ENCODE measurements at places on chromosomes 3 and 15.

DNA sequence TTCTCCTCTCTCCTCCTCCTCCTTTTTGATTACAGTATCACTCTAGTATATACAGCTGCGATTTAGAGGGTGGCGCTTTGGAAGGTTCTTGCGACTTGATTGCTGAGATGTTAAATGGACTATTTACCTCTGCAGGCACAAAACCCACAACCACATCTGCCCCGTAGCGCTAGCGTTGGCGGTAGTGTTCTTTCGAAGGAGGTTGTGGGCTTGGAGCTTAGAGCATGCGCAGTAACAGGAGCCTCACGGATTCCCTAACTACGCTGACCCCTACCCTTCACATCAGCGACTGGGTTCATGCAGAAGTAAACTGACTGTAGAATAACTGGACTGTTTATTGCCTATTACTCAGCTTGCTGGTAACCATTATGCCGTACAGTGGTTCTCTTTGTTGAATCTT lies 58.0 kb downstream of the CGGBP1 start:
- DNase-seq: peak; percentile 29

- DNase-seq: no peak
Observed at GRCh38 chr3:60316121-60316797, 935.0 kb downstream of the FHIT start.

- DNase-seq: no peak
Observed at GRCh38 chr3:58269356-58269755, 31.8 kb downstream of the ABHD6 start.

- DNase-seq: peak; percentile 90
Observed at GRCh38 chr3:45037720-45038455, 11.8 kb downstream of the CLEC3B start.

GRCh38 chr3:140610544-140610943 lies 67.3 kb upstream of the TRIM42 start:
- DNase-seq: no peak

- no peak for DNase-seq
Observed at GRCh38 chr3:105801397-105801796, 67.4 kb downstream of the CBLB start.

- DNase-seq: no peak
Observed at GRCh38 chr15:95290176-95290974, 1040.1 kb upstream of the NR2F2 start.

GRCh38 chr3:188855675-188856074 lies 316.1 kb upstream of the TPRG1 start:
- no peak for DNase-seq

GRCh38 chr3:187777331-187777941 lies 32.2 kb upstream of the BCL6 start:
- DNase-seq: no peak

- no peak for DNase-seq
Observed at GRCh38 chr15:49062900-49063299, 16.7 kb upstream of the SECISBP2L start.

- no peak for DNase-seq
Observed at GRCh38 chr3:172321035-172321434, 127.2 kb downstream of the GHSR start.

DNA sequence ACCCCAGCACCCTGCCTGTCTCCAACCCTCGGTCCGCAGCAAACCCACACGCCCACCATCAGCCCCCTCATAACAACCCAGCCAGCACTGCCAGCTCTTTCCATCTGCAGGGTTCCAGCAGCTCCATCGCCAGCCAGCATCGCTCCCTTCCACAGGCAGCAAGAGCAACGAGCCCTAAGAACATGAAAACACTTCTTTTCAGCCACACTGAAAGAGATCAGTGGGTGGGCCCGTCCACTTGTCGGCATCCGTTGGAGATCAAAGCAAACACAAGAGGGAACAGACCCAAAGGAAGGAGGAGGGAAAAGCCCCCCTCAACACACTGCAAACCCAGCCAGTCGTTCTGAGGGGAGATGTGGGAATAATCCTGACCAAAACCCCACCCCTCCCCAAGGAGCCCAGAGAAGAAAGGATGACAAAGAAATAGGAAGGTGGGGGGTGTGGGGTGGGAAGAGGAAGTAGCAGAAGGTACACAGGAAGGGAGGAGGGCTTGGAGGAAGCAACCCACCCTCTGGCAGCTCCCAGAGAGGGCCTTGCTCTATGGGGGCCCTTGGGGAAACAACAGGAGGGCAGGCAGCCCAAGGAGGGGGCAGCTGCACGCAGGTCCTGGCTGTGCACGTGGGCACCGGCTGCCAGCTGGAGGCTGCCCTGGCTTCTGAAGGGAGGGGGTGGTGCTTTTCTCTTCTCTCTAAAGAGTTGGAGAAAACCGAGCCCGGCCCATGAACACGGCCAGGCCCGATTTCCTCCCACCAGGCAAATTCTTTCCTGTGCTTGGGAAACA lies 473.6 kb upstream of the PROK2 start:
- DNase-seq: peak; percentile 35

- no peak for DNase-seq
Observed at GRCh38 chr3:81476692-81477091, 284.8 kb downstream of the GBE1 start.

DNA sequence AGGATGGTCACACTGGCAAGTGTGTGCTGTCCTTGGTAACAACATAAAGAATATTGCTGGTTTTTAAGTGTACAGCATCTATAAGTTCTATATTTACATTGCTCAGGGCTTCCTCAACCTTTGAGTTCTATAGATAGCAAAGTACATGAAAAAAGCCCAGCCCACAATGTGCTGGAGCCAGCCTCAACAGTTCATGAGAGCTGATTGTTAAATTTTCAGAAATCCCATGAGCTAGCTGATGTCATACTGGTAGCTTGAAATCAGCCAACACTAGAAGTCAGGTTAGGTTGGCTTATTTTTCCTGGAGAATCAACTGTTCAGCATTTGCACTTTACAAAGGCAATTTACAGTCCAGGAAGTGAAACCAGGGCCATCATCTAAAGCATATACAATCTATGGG lies 102.8 kb downstream of the STRIT1 start:
- no peak for DNase-seq

GRCh38 chr3:192802957-192803899 lies 75.9 kb upstream of the FGF12 start:
- peak; percentile 54 for DNase-seq

DNA sequence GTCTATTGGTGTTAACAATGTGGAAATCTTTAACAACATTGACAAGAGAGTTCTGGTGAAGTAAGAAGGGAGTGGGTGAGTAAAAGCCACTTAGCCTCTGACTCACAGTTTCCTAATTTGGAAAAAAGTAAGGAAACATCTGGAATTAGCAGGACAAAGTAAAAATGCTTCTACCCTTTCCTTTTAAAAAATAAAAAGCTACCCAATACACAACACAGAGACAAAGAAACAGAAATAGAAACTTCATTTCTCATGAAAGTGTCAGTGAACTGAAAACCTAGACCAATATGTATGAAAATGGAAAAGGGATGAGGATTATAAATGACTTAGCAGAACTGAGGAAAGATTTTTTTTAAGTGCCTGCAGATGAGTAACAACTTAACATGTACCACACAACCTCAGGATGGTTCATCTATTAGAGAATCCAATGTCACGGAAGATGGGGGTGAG lies 65.4 kb downstream of the SSR3 start:
- DNase-seq: no peak

- peak; percentile 56 for DNase-seq
Observed at GRCh38 chr3:107421170-107421792, 44.0 kb downstream of the CCDC54 start.

DNA sequence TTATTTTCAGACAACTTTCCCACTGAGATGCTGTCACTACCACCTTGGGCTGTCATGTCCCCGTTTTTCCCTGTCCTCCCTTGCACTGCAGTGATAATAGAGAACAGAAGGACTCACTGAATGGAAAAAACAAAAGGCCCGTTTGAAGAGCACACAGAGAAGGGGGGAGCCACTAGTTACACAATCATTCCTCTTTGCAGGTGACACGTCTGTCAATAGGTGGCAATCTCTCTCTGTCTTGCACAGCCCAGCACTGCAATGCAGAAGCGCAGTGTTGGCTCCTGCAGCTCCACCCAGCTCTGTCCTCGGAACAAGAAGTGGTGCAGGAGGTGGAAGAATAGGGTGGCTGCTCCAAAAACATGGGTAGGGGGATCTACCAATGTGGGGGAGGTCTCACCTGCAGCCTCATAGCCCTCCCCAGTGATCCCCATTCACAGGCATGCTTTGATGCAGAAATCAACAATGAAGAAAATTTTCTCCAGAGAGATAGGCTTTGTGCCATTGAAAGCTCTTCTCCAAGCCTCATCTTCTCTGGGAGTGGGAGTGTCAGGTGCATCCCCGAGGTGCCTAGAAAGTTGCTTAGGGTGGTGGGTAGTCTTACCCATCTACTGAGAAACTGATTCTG lies 31.8 kb downstream of the FSTL1 start:
- DNase-seq: peak; percentile 64

DNA sequence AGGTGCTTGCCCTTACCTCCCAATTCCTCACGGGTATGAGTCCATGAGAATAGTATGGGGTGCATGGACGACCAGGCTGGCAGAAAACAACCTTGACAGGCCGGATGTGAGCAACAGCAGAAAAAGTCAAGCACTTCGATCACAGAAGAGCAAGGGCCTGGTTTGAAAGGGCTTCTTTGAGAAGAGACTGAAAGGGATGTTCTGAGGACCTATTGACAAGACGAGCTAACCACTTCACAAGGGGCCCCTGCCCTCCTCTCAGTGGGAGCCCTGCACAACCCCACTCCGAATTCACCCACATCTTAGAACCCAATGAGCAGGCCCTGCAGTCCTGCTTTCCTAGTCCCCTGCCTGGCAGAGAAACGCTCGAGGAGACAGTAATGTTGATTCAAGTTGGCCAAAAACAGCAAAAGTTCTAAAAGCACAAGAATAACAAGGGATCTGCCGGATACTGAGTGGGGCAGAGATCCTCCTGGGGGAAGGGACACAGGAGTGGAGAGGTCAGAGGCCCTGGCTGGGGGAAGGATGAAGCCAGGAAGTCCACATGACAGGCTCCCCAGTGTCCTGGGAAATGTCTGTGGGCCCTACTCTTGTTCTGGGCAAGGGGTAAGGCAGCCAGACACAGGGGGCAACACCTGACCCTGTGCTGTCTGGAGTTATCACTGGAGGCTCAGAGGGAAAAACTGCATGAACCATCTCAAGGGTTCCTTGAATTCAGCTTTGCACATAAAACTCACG lies 14.8 kb upstream of the CX3CR1 start:
- no peak for DNase-seq

GRCh38 chr3:99384596-99384995 lies 253.8 kb upstream of the COL8A1 start:
- DNase-seq: no peak

DNA sequence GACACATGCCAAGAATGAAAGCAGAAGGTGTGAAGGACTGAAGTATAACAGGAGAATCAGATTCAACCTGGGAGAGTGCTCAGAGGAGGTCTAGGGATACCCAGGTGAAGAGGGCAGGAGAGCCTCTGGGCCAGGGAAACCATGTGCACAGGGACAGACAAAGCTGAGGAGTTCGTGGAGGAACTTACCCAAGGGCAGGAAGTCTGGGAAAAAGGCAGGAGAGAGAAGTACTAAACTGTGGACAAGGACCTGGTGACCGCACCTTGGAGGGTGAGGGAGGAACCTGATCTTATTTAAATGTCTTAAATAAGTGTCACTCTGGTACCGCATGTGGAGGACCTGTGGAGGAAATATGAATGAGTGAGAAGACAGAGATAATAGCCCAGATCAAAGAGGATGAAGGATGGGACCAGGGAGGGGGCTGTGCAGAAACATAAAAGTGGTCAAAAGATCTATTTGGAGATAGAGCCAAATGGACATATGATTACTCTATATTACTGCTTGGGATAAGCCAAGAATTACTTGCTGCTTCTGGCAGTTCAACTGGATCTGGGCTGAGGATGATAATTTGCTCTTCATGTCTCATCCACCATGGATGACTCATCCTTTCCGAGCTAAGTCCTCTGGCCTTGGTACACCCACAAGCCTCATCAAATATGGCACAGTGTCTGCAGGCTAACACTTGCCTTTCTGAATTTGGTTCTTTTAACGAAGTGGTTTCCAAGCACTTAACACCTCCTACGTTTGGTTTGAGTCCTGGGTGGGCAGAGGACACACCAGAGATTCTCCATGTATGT lies 116.9 kb upstream of the NMNAT3 start:
- DNase-seq: no peak

GRCh38 chr3:132283440-132283839 lies 33.8 kb upstream of the ACP3 start:
- peak; percentile 13 for DNase-seq

- DNase-seq: no peak
Observed at GRCh38 chr3:108182339-108182738, 39.9 kb downstream of the IFT57 start.

Measured in iPS-NIHi11 (cell line).